ENCODE measurements at places on chromosomes 4 and X.

- DNase-seq: no peak
Measured at GRCh38 chr4:7837597-7838135, 102.0 kb downstream of the AFAP1 start.

DNA sequence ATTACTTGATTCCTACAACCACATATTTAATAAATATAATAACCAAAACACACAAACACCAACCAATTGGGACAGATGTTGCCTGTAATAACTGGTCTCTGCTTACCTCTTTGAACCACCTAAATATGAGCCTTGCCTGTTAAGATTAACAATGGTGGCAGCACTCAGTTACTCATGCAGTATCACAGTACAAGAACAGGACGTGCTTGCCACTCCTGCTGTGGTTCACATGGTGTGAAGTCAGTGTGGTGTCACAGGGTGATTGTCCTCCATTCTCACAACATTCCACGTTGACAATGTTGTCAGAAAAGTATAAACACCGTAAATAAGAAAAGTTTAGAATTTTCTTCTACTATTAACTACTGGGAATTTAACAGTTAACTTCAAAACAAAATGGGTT is 365.0 kb downstream of the PPP3CA start:
- DNase-seq: no peak

GRCh38 chr4:52431410-52431809 is 227.7 kb downstream of the USP46 start:
- no peak for DNase-seq

- no peak for DNase-seq
Measured at GRCh38 chr4:25563071-25563564, 92.5 kb upstream of the SLC34A2 start.

DNA sequence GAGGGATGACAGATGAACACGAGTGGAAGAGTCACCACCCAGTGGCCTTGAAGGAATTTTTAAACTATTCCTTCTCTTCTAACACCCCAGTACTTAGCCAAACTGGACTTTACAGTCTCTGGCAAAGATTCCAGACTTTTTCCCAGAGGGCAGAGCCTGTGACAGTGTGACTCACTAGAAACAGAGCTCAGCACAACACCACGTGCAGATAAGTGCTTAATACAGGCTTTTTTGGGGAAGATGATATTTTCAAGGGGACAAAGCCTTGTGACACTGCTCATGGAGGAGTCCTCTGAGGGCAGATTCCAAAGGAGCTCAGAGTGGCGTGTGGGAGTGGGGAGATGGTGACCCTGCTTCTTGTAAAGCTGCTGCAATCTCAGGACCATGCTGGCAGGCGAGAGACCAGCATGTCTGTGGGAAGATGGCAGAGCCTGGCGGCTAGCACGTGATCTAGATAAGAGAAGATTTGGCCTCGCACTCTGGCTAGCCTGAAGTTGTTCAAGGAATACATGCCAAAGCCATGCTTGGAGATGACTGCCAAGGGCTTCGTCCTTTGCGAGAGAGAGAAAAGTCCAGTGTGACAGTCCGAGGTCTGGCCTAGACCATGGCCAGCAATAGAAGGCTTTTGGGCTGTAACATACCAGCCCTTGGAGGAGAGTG is 2.4 kb downstream of the RAB33A start:
- no peak for DNase-seq

DNA sequence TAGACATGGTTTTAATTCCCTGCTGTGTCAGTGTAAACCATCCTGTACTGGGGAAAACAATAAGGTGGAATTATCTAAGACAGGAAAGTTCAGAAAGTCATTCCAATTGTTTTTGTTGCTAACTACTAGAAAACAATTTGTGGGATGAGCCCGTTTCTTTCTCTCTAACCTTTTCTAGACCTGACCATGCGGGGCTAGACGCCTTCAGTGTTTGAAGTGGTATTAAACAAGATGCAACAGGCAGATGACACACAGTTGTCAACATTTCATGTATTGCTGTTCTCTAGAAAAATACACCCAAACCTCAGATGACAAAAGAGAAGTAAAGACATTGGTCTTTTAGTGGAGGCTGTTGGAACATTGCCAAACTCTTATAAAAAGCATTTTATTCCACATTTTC is 105.7 kb downstream of the FRAS1 start:
- no peak for DNase-seq

- DNase-seq: peak; percentile 82
Measured at GRCh38 chr4:2788532-2789103, 4.3 kb upstream of the SH3BP2 start.

GRCh38 chr4:28444886-28445496 is 1584.3 kb downstream of the STIM2 start:
- no peak for DNase-seq

DNA sequence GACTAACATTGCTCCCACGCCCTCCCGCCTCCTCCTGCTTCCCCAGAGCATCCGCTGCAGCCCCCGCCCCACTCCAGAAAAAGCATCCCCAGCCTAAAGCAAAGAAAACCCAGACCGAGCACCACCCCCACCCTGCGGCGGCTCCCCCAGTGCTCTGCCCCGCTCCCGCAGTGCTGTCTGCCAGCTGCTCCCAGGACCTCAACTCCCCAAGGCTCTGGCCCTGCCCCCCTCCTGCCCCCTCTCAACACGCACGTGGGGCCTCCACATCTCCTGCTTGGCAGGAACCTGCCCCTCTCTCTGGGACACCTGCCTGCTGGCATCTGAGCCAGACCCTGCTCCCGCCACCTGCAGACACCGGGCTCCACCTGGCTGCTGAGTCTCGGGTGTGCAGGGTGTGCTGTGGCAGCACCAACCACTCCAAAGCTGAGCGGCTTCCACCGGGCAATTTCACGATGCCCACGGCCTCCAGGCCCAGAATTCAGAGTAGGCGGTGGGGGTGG is 79.4 kb downstream of the FAM53A start:
- DNase-seq: no peak

GRCh38 chr4:99861120-99861905 is 32.9 kb downstream of the LAMTOR3 start:
- no peak for DNase-seq

GRCh38 chrX:109990582-109991276 is 12.2 kb upstream of the TMEM164 start:
- no peak for DNase-seq

GRCh38 chr4:150212485-150212884 is 134.2 kb downstream of the DCLK2 start:
- no peak for DNase-seq

DNA sequence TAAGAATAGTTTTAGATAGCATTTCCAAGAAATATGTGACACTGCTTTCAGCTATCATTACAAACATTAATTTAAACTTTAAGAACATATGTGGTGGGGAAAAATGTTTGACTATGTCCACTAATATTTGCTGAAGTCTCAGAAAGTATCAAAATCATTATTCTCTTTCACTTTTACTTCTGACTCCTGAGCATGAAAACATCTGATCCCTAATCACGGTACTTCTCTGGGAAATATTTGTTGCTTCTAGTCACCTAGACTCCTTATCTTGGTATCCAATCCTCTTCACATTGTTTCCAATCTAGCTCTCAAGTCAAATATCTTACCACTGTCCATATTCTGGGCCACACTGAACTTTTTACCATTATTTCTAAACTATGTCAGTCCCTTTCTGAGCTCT is 10.8 kb downstream of the NUDT6 start:
- DNase-seq: no peak

All from vagina (tissue), 2 donors.